ENCODE measurements at places on chromosomes 12 and 14. TPM values are rescaled to one million over a fixed set of nuclear protein-coding genes. Genes with fewer than 3 reads are reported as not detected.
A peak's percentile ranks its signal among the peaks of the same experiment; 100 is the strongest.

- no peaks in the 10 kb centered on the region for H3K36me3 ChIP-seq
- H3K4me3 ChIP-seq, result no peak overlapping the region
- no peak overlapping the region for H3K27ac ChIP-seq
- peak; percentile 28 for DNase-seq
Measured at GRCh38 chr12:43763769-43764168, 5.0 kb downstream of the IRAK4 start.

- H3K36me3 ChIP-seq, result no peaks in the 10 kb centered on the region
- H3K27ac ChIP-seq, result no peak overlapping the region
- no peak for DNase-seq
- H3K4me1 ChIP-seq, result no peaks in the 10 kb centered on the region
Measured at GRCh38 chr14:70289138-70289537, 70.3 kb downstream of the COX16 start.

GRCh38 chr12:124804011-124804621, 59.5 kb downstream of the SCARB1 start:
- H3K4me3 ChIP-seq, result no peak overlapping the region
- no peak overlapping the region for H3K27ac ChIP-seq
- no peaks in the 10 kb centered on the region for H3K4me1 ChIP-seq

GRCh38 chr12:89863493-89863938, 154.9 kb upstream of the ATP2B1 start:
- no peak overlapping the region for H3K4me3 ChIP-seq
- no peaks in the 10 kb centered on the region for H3K4me1 ChIP-seq
- peaks cover 19% of the 10 kb centered on the region for H3K27me3 ChIP-seq
- no peak for DNase-seq
- no peak overlapping the region for H3K27ac ChIP-seq

DNA sequence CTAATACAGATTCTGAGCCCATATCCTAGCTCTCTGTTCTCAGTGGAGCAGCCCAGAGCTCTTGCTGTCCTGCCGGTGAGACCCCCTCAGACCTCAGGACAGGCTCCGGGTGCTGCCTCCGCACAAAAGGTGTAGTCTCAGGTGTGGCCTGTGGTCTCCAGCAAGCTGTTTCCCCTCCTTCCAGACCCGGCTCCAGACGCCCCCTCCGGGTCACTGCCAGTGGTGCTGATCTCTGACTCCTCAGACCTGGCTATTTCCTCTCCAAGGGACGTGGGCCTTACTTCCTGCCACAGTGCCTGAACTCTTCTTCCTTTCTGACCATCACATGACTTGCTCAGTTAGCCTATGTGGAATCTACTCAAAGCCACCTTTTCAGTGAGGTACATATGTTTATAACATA, 337.5 kb downstream of the GLT1D1 start:
- no peaks in the 10 kb centered on the region for H3K36me3 ChIP-seq
- H3K4me1 ChIP-seq, result no peaks in the 10 kb centered on the region
- H3K4me3 ChIP-seq, result no peak overlapping the region
- no peak for DNase-seq

- H3K4me1 ChIP-seq, result peaks cover 39% of the 10 kb centered on the region
- peak; percentile 95 for DNase-seq
- H3K4me3 ChIP-seq, result peak overlapping the region; percentile 74
- no peaks in the 10 kb centered on the region for H3K27me3 ChIP-seq
Measured at GRCh38 chr12:57865084-57865751, 18.7 kb upstream of the CTDSP2 start.

DNA sequence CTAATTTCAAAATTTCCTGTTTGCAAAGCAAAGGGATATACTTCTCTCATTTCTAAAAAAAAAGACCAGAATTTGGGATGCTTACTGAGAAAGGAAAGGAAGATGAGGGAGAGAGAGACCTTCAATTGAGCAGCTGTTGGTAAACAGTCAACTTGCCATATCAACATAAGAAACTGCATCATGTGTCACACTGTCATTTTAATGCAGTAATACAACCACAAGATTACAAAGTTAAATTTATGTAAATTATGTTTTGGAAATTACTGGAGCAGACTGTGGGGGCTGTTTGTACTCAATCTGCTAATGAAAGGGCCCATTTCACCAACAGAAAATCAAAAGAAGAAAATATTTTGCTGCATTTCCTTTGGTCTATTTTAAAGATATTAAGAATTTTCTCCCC, 370.4 kb upstream of the TMPO start:
- H3K36me3 ChIP-seq, result no peaks in the 10 kb centered on the region
- no peak overlapping the region for H3K4me3 ChIP-seq
- no peak overlapping the region for H3K27ac ChIP-seq
- no peaks in the 10 kb centered on the region for H3K27me3 ChIP-seq
- no peak for DNase-seq
- H3K4me1 ChIP-seq, result no peaks in the 10 kb centered on the region

DNA sequence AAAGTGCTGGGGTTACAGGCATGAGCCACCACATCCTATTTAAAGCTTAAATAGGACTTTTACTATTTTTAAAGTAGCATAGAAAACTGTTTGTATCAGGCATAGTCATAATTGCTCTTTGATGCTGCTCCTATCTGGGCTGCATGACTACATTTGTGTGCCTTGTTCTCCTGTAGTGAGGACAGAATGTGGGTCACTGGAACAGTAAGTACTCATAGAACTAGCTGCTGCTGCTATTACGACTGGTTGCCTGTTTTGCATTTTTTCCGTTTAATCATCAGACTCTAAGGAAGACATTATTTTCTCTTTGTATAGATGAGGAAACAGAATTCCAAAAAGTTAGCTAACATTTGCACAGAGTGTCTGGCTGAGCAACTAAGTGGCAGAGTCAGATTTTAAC, 42.8 kb downstream of the ZC3H14 start:
- peaks cover 76% of the 10 kb centered on the region for H3K36me3 ChIP-seq
- H3K4me3 ChIP-seq, result no peak overlapping the region
- no peaks in the 10 kb centered on the region for H3K27me3 ChIP-seq

FAM181A gene
- total RNA-seq, result not detected

GRCh38 chr12:7879246-7879645, 6.5 kb upstream of the SLC2A14 start:
- H3K27ac ChIP-seq, result no peak overlapping the region
- H3K27me3 ChIP-seq, result no peaks in the 10 kb centered on the region
- H3K4me1 ChIP-seq, result no peaks in the 10 kb centered on the region
- no peaks in the 10 kb centered on the region for H3K36me3 ChIP-seq

PIK3C2G gene
- total RNA-seq, result not detected

SERPINA12 gene
- not detected for total RNA-seq

C12orf43 gene
- 12.4 TPM for total RNA-seq

- no peaks in the 10 kb centered on the region for H3K27me3 ChIP-seq
- no peak overlapping the region for H3K27ac ChIP-seq
- DNase-seq, result no peak
- H3K36me3 ChIP-seq, result peaks cover 34% of the 10 kb centered on the region
- H3K4me1 ChIP-seq, result peaks cover 23% of the 10 kb centered on the region
Measured at GRCh38 chr12:77968571-77968970, 137.9 kb downstream of the NAV3 start.

GRCh38 chr12:112590281-112590680, 171.5 kb downstream of the PTPN11 start:
- no peaks in the 10 kb centered on the region for H3K4me1 ChIP-seq
- H3K27ac ChIP-seq, result no peak overlapping the region
- no peaks in the 10 kb centered on the region for H3K36me3 ChIP-seq

DNA sequence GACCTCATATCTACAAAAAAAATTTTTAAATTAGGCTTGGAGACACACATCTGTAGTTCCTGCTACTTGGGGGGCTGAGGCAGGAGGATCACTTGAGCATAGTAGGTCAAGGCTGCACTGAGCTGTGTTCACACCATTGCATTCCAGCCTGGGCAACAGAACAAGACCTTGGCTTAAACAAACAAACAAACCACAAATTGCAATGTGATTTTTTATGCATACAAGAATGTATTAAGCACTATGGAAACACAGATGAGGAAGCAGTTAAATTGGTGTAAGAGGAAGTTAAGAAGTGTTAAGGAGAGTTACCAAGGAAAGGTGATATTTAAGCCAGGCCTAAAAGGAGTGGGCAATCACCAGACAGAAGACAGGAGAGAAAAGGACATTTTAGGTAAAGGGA, 83.6 kb upstream of the HECTD1 start:
- H3K4me1 ChIP-seq, result no peaks in the 10 kb centered on the region
- H3K4me3 ChIP-seq, result no peak overlapping the region
- no peak for DNase-seq

GRCh38 chr12:694734-695503, 31.7 kb upstream of the NINJ2 start:
- H3K36me3 ChIP-seq, result no peaks in the 10 kb centered on the region
- no peak overlapping the region for H3K4me3 ChIP-seq
- no peaks in the 10 kb centered on the region for H3K4me1 ChIP-seq
- H3K27me3 ChIP-seq, result no peaks in the 10 kb centered on the region

DNA sequence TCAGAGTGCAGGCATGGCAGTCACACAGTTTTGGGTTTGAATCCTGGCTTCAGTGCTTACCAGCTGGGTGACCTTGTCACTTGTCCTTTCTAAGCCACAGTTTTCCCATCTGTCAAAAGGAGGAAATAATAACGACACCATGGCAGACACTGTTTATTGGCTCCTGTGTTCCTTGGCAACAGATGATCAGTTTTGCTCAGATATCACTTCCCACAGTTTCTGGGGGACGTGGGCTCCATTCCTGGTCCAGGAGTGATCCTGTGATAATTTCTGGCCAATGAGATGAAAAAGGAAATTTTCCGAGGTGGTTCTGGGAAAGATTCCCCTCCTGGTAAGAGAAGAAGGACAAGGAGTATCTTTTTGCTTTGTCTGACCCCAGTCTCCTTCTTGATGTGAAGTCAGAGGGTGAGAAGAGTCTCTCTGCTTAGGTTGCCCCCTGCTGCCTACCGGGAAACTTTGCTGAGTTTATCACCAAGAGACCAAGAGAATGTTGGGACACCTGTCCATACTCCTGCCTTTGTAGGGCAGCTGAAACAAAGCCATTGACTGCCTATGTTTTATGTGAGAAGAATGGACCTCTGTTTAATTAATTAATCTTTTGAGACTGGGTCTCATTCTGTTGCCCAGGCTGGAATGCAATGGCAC, 178.9 kb upstream of the NRXN3 start:
- no peak for DNase-seq
- no peaks in the 10 kb centered on the region for H3K36me3 ChIP-seq

GRCh38 chr12:64218597-64218996, 3.5 kb downstream of the KICS2 start:
- no peak overlapping the region for H3K4me3 ChIP-seq
- H3K4me1 ChIP-seq, result peaks cover 9% of the 10 kb centered on the region
- H3K27ac ChIP-seq, result no peak overlapping the region
- no peak for DNase-seq
- H3K27me3 ChIP-seq, result no peaks in the 10 kb centered on the region
- H3K36me3 ChIP-seq, result no peaks in the 10 kb centered on the region

DNA sequence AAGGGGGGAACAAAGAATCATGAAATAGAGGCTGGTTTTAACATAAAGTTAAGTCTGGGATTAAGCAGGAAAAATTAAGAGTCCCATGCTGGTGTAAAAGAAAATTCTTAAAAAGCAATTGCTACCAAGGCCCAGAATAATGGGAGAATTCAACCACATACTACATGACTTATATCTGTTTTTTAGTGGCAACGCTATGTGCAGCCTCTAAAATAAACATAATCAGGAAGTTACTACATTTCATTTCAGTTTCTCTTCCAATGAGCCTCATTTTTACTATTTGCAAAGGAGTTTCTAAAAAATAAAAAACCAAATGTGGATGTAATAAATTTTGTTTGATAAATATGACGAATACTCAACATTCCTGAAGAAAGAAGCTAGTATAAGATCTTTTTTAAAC, 58.1 kb downstream of the CPNE8 start:
- H3K4me1 ChIP-seq, result no peaks in the 10 kb centered on the region
- no peak overlapping the region for H3K27ac ChIP-seq
- no peaks in the 10 kb centered on the region for H3K27me3 ChIP-seq
- DNase-seq, result no peak

DNA sequence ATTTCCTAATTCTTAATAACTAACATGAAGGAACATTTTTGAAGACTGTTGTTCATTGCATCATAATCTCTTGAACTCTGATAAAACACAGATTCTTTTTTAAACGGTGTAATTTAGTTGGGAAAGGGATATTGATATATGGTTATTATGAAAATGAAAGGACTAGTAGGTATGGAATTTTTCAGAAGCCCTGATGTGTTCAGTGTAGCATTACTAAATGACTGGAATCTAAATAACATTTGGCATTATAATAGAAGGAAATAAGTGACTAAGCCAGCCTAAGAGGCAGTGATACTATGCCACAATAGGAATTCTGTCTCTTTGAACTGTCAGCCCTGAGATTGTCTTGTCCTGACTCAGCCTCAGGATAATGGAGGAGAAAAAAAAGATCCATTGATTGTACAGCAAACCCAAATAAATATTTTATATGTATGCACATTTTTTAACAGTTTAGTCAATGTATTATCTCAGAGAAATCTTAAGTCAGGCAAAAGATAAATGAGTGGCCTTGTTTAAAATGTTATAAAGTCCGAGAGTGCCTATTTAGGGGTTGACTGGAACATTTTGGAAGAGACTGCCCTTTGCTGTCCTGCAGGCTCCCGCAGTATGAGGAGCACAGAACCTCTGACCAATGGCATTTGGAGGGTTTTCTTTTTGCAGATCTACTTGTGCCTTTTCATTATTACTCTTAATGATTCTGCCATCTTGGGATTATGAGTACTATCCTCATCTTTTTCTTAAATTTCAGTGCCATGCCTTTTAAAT, 271.2 kb downstream of the EGLN3 start:
- DNase-seq, result peak; percentile 83
- H3K4me3 ChIP-seq, result no peak overlapping the region
- H3K27me3 ChIP-seq, result no peaks in the 10 kb centered on the region
- peaks cover 53% of the 10 kb centered on the region for H3K4me1 ChIP-seq
- H3K27ac ChIP-seq, result peak overlapping the region; percentile 23
- H3K36me3 ChIP-seq, result no peaks in the 10 kb centered on the region

PZP gene
- not detected for total RNA-seq

DNA sequence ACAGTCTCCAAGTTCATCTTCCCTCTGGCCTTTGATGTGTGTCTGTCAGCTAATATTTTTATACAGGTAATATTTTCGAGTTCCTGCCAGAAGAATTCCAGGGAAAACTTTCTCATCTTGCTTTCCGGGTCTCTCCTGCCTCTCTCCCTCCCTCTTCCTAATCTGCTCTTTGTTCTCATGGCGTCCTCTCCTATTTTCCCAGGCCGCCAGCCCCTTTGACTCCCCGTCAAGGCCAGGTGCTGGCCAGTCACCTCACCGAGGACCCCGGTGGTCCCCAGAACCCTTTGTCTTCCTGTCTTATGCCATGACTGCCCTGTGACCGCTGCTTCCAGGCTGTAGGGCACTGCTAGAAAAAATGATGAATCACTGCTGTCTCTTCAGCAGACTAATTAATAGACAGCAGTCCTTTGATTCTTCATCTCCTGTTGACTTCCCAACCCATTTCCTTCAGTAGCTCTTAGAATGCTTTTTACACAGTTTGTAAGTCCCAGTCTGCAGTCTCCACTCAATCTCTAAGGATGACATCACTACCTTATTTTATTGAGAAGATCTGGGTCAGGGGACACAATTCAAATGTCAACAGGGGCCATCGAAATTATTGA, 40.7 kb downstream of the PPFIBP1 start:
- H3K4me3 ChIP-seq, result no peak overlapping the region
- peak overlapping the region; percentile 16 for H3K27ac ChIP-seq
- no peaks in the 10 kb centered on the region for H3K36me3 ChIP-seq

GRCh38 chr12:632102-632696, 31.0 kb downstream of the NINJ2 start:
- H3K4me3 ChIP-seq, result peak overlapping the region; percentile 43
- peak; percentile 92 for DNase-seq
- H3K36me3 ChIP-seq, result no peaks in the 10 kb centered on the region
- H3K4me1 ChIP-seq, result peaks cover 28% of the 10 kb centered on the region
- no peaks in the 10 kb centered on the region for H3K27me3 ChIP-seq

GRCh38 chr12:76032043-76032981, 736 bp upstream of the PHLDA1 start:
- H3K4me3 ChIP-seq, result peak overlapping the region; percentile 92
- H3K36me3 ChIP-seq, result peaks cover 21% of the 10 kb centered on the region

SLC25A47 gene
- total RNA-seq, result not detected
